Kidney capillary endothelial cell (primary cell): ENCODE measurements at places on chromosomes 12 and 14.
A peak's percentile ranks its signal among the peaks of the same experiment; 100 is the strongest.

GRCh38 chr12:80977346-80977745 lies 39.6 kb upstream of the LIN7A start:
- DNase-seq, result no peak

DNA sequence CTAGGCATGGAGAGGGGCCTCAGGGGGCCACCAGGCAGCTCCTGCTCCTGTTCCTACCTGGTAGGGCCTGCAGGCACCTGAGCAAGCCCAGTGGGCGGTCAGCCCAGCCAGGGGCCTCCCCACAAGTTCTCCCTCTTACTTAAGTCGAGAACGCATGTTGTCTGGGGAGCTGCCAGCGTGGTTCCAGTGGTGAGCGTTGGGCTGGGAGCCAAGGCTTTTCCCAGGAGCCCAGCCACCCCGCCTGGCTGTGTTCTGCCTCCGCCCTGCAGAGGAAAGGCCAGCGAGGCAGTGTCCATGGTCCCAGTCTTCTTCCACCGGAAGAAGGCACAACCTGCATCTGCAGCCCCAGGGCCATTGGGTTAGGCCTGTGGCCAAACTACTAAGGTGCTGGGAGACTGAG lies 1.4 kb downstream of the C14orf180 start:
- no peak for DNase-seq

DNA sequence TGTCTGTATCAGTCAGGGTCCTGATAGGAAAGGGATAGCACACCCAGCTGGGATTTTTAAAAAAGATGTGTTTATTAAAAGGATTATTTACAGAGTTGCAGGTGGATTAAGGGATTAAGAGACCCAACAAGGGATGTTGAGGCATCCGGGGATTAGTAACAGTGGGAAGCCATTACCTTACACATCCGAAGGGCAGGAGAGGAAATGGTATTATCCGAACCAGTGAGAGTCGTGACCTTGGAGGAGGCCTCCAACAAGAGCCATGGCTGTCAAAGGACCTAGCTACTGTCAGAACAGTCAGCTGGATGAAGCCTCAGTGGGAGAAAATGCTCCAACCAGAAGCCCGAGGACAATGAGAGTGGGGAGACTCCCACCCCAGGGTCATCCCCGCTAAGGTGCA lies 146.3 kb upstream of the KRAS start:
- no peak for DNase-seq

GRCh38 chr12:121580959-121581685 lies at the start of gene KDM2B:
KDM2B (minus strand) TSS chr12:121581023; CDS start chr12:121580911, 112 bp downstream.
- DNase-seq, result peak; percentile 36

DNA sequence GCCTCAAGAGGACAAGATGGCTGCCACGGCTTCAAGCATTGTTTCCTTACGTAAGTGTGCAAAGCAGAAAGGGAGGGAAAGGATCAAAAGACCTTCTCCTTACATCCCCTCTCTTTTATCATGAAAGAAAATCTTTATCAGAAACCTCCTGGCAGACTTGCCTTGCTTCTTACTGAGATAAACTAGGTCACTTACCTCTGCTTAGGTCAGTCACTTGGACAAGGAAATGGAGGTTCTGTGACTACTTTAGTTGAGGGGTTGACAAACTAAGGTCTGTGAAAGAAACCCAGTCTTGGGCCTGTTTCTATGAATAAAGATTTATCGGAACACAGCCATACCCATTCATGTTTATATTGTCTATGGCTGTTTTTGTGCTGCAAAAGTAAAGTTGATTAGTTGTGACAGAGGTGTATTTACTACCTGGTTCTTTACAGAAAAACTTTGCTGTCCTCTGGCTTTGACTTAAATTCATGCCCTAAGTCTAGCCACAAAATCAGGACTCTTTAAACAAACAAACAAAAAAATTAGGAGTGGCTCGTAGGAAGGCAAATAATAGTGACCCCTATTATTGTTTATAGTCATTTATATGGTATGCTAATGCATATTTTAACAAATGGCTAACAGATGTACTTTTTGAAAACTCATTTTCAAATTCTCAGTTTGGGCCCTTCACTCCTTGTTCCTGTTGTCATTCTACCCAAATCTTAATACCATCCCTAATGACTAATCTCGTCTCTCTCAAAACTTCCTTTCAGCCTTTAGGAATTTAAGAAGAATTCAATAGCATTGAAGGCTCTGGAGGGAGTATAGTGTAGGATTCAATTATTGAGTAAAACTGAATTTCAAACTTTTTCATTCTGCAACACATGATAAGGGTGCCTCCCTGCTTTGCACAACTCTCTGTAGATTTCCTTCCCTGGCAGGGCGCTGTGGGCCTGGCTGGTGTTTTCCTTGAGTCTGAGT lies 42.0 kb upstream of the ATP2B1 start:
- DNase-seq, result no peak

DNA sequence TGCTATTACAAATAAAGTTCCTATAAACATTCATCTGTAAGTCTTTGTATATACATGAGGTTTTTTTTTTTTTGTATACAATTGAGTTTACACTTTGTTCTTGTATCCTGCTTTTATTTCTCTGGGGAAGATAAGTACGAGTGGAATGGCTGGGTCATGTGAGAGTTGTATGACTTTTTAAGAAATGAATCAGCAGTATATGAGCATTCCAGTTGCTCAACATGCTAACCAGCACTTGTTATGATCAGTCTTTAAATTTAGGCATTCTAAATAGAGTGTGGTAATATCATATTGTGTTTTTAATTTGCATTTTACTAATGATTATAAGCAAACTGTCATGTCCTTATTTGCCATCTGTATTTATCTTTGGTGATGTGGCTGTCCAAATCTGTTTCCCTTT lies 44.7 kb upstream of the AMIGO2 start:
- no peak for DNase-seq

- no peak for DNase-seq
These were observed 15.4 kb downstream of the PXN start for GRCh38 chr12:120249875-120250795.

DNA sequence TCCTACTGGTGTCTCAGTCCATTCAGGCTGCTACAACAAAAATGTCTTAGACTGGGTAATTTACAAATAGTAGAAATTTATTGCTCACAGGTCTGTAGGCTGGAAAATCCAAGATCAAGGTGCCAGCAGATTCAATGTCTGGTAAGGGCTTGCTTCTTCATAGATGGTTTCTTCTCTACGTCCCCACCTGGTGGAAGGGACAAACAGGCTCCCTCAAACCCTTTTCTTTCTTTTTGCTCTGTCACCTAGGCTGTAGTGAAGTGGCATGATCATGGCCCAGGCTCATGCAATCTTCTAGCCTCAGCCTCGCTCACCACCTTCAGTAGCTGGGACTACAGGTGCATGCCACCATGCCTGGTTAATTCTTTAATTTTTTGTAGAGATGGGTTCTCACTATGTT lies 106.8 kb upstream of the RPH3A start:
- no peak for DNase-seq

DNA sequence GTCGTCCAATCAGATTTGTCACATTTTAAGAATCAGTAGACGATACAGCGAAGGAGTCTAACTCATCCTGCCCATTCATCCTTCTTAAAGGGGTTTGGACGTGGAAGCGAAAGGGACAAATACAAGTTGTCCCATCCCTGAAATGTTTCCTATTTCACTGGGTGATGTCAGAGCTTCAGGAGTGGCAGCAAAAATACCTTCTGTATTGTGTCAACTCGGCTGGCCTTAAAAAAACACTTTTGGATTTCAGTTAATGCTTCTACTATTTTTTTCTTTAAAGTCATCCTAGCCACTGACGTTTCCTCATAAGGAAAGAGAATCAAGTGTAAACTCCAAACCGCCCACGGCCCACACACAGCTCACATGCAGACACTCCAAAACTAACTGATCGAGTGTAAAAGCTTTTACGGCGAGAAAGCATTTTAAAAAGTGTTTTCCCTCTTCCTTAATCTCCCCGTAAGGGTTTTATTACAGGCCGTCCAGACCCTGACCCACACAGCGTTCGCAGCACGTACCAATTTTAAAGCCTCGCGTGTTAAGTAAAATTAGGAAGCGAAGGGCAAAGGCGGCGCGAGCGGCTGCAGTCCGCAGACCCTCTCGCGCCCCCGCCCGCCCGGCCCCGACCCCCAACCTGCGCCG lies 593 bp downstream of the CFL2 start:
- peak; percentile 38 for DNase-seq

GRCh38 chr14:61132336-61132735 lies 148.8 kb downstream of the TMEM30B start:
- no peak for DNase-seq

- no peak for DNase-seq
These were observed 398.4 kb downstream of the DAD1 start for GRCh38 chr14:22190411-22191191.

GRCh38 chr12:7608184-7608911 lies 57.4 kb downstream of the APOBEC1 start:
- no peak for DNase-seq

DNA sequence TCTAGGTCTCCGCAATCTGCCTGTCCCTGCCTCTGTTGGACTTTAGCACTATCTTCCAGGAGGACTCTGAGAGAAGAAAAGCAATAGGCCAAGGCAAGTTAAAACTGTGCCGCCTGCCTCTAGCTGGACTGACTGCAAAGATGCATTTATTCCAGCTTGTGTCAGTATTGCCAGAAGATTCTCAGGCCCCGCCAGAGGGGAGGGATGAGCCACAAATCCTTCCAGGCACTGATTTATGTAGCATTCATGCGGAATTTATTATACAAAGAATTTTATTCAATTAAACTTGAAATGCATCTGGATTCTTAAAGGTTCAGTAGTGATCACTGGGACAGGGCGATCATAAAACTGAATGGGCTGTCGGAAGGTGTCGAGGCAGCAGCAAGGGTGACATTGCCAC lies 19.8 kb downstream of the MMAB start:
- DNase-seq, result no peak

DNA sequence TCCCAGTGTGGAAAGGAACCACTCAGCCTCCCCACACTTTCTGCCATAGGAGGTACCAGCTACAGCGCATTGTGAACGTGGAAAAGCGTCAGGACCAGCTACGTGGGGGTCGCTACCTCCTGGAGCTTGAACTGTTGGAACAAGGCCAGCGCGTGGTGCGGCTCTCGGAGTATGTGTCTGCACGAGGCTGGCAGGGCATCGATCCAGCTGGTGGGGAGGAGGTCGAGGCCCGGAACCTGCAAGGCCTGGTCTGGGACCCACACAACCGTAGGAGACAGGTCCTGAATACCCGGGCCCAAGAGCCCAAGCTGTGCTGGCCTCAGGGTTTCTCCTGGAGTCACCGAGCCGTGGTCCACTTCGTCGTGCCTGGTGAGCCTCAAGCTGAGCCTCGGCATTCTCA lies 96.8 kb downstream of the B4GALNT3 start:
- DNase-seq, result no peak

- DNase-seq, result no peak
These were observed 41.8 kb downstream of the AKAP3 start for GRCh38 chr12:4607056-4607455.

DNA sequence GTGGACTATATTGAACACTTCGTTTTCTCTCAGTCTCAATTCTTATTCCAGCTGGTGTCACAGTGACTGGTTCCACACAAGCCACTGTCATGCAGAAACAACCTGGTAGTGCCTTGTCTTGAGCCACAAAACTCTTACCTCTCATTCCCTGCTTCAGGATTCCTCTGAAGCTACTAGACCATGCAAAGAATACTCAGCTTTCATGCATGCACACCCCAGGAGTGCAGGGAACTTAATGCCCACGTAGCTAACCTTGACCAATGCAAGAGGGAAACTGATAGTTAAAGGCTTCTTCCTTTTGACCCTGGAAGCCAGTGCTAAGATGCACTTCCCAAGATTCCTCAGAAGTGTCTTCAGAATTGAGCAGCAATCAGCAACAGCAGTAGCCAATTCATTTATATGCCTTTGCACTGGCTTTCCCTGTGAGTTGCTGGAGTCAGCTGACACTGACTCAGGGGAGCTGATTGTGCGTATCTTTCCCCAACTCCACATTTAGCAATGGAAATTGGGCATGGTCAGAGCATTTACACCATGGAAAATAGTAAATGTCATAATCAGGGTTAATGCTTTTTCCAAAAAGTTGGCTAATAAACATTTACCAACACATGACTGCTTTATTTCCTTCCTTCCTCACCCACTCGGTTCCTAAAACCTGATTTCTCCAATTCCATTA lies 113.6 kb upstream of the SLC35F4 start:
- DNase-seq, result no peak

DNA sequence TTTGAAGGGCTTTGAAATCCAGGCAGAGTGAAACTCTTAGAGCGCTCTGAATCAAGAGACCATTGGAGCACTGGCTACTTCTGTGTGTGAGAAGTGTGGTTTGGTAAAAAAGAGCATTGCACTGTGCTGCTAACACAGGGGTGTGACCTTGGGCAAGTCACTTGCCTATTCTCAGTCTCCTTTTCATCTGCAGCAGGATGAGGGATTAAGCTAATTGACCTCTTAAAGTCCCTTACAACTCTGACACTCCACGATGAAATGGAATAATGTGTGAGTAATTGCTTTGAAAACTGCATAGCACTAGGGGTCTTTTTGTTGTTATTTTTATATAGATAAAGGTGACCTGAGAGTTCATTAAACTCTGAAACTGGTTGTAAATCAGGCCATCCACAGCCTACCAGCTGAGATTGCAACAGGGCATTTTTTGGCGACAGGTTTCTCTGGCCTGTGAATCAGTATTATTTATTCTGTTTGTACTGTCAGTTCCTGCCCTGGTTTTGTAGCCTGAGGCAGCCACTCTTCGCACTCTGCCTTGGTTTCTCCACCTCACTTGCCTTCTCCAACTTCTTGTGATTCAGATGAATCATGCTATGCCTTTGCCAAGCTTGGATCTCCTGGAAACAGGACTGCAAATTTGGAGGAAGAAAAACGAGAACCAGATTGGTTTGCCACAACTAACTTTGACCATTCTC lies 159.9 kb upstream of the PARP11 start:
- no peak for DNase-seq

GRCh38 chr14:79467835-79468234 lies 743.5 kb downstream of the DIO2 start:
- DNase-seq, result no peak

- peak; percentile 96 for DNase-seq
These were observed 18.0 kb downstream of the LRRC74A start for GRCh38 chr14:76844223-76844622.

DNA sequence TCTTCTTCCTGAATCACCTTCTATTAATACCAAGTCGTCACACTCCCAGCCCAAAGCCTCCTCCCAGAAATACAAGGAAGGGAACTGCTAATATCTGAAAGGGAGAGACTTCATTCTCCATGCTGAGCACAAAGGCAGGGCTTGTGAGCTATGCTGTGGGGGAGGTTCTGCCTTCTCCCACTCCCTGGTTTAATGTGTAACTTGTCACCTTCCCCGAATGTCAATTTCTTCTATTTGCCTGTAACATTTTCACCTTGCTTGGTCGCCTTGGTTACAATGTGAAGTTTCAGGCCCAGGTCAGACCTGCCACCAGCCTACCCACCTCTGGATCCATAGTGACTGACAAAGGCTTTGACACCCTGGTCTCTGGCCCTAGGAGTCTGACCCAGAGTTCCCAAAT lies 82.0 kb upstream of the ESRRB start:
- no peak for DNase-seq

DNA sequence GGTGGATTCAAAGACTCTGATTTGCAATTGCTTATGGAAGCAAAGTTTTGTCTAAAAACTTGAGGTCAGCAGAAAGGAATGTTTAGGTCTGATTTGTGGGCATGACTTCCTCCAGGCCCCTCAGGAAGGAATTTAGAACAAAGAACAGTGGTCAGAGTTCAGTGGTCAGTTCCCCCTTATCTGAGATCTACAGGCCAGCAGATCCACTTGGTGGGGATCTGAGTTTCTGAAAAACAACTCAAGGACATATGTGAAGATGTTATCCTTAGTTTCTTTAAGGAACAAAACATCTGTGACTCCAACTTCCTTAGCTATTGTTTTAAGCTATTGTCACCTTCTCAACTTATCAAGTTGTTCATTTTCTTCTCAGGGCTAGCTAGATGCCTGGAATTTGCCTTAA lies 28.0 kb upstream of the NAA30 start:
- DNase-seq, result peak; percentile 73
